ENCODE measurements at places on chromosomes 6 and 20. TPM values are rescaled to one million over a fixed set of nuclear protein-coding genes. Genes with fewer than 3 reads are reported as not detected.

DNA sequence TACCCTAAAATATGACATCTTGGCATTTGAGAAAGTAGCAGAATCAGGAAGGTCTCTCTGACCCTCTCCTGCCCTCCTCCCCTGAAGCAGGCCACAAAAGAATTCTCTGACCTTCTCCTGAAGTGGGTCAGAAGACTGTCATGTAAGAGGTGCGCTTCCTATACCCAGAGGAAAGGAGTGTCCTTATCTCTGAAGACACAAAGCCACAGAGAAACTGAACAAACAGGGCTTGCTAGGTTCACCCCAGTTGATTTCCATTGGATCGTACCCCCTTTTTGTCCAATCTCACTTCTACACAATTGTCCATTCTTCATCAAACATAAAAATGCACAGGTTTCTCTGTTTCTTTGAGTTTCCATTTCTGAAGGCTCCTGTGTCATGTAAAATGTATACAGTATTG, 272.0 kb upstream of the SOX4 start:
- H3K36me3 ChIP-seq, result no peaks in the 10 kb centered on the region
- no peak overlapping the region for H3K4me3 ChIP-seq
- no peak for DNase-seq
- no peak overlapping the region for H3K27ac ChIP-seq
- no peaks in the 10 kb centered on the region for H3K4me1 ChIP-seq

DNA sequence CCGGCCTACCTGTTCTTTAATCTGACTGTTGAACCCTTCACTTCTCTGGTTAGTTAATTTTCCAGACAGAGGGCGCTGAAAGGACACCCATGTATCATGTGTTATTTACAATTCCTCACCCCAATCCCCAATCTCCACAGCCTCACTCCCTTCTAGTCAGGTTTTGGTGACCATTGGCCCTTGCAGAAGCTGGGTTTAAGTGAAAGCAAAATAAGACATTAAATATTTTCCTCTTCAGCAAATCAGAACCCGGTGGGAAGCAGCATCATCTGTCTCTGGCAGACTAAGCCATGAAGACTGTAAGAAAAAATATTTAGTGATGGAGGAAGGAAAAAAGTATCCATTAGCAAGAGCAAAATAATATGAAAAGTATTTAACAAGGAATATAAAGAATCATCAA, 9.4 kb upstream of the HLA-DQA1 start:
- no peaks in the 10 kb centered on the region for H3K27me3 ChIP-seq
- no peaks in the 10 kb centered on the region for H3K36me3 ChIP-seq
- no peak for DNase-seq
- no peak overlapping the region for H3K4me3 ChIP-seq
- no peak overlapping the region for H3K27ac ChIP-seq
- peaks cover 2% of the 10 kb centered on the region for H3K4me1 ChIP-seq

DNA sequence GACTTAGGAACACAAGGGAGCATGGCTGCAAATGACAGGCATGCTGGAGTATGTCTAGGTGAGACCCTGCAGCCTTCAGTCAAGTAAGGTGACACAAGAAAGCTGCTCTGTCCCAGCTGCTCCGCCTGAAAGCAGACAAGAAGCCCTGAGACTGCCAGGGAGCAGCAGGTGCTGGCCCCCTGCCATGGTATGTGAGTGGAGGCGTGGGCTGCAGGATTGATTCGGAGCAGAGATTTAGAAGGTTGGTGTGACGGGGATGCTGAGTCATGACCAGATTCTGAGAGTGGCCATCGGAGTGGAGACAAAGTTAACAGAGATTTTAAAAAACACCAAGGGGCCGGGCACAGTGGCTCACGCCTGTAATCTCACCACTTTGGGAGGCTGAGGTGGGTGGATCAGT, 17.8 kb downstream of the LRP11 start:
- no peak for DNase-seq
- H3K36me3 ChIP-seq, result peaks cover 3% of the 10 kb centered on the region
- H3K4me3 ChIP-seq, result no peak overlapping the region
- H3K4me1 ChIP-seq, result peaks cover 32% of the 10 kb centered on the region
- no peaks in the 10 kb centered on the region for H3K27me3 ChIP-seq

GRCh38 chr20:4592316-4593148, 129.2 kb upstream of the PRND start:
- H3K27me3 ChIP-seq, result peaks cover 13% of the 10 kb centered on the region
- no peaks in the 10 kb centered on the region for H3K36me3 ChIP-seq
- no peak overlapping the region for H3K4me3 ChIP-seq
- no peak overlapping the region for H3K27ac ChIP-seq
- no peaks in the 10 kb centered on the region for H3K4me1 ChIP-seq

The GJA1 gene
- 114 TPM for polyA plus RNA-seq

DNA sequence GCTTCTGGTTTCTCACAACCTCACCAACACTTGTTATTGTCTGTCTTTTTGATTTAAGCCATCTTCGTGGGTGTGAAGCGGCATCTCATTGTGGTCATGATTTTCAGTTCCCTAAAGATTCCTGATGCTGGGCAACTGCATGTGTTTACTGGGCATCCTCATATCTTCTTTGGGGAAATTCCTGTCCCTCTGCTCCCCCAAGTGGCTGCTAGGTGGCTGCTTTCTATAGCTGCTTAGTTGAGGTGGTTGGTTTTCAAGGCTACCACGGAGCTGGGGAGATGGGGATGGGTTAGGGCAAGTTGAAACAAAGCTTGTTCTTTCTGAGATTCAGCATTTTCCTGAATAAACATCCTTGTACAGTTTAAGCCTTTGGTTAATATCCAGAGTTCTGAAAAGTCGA, 403.9 kb upstream of the SULF2 start:
- H3K4me1 ChIP-seq, result peaks cover 19% of the 10 kb centered on the region
- no peak overlapping the region for H3K4me3 ChIP-seq
- DNase-seq, result no peak
- no peaks in the 10 kb centered on the region for H3K27me3 ChIP-seq
- no peak overlapping the region for H3K27ac ChIP-seq

GRCh38 chr20:58094698-58095097, 133.8 kb downstream of the ANKRD60 start:
- H3K27ac ChIP-seq, result no peak overlapping the region
- H3K4me1 ChIP-seq, result no peaks in the 10 kb centered on the region
- no peaks in the 10 kb centered on the region for H3K36me3 ChIP-seq
- H3K27me3 ChIP-seq, result peaks cover 54% of the 10 kb centered on the region

GRCh38 chr6:28974505-28974904, 30.6 kb downstream of the ZNF311 start:
- no peaks in the 10 kb centered on the region for H3K36me3 ChIP-seq
- DNase-seq, result no peak
- H3K4me3 ChIP-seq, result no peak overlapping the region
- H3K27me3 ChIP-seq, result no peaks in the 10 kb centered on the region

GRCh38 chr6:37580176-37580955, 80.7 kb upstream of the CCDC167 start:
- no peaks in the 10 kb centered on the region for H3K27me3 ChIP-seq
- no peak overlapping the region for H3K4me3 ChIP-seq
- H3K4me1 ChIP-seq, result peaks cover 20% of the 10 kb centered on the region
- DNase-seq, result no peak
- no peaks in the 10 kb centered on the region for H3K36me3 ChIP-seq
- no peak overlapping the region for H3K27ac ChIP-seq

DNA sequence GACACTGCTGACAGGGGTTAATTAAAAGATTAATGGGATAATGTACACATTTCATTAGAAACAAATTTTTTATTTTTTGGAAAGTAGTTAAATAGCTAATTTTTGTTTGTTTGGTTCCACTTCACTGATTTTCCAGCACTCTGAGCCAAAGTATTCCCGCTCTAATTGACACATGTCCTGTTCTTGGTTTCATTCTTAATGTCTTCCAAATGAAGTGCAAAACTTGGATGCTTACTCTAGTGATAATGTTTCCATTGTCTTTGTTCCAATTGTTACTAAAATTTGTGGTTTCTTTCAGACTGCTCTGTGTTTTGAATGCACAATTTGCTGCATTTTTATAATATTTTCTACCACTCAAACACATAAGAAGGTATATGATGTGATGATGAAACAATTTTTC, 794.3 kb downstream of the PHF3 start:
- H3K4me1 ChIP-seq, result no peaks in the 10 kb centered on the region
- no peak for DNase-seq
- H3K4me3 ChIP-seq, result no peak overlapping the region
- no peak overlapping the region for H3K27ac ChIP-seq
- no peaks in the 10 kb centered on the region for H3K36me3 ChIP-seq
- H3K27me3 ChIP-seq, result no peaks in the 10 kb centered on the region

The FAM217A gene
- polyA plus RNA-seq, result not detected

The SLC17A1 gene
- not detected for polyA plus RNA-seq

GRCh38 chr6:144500892-144501291, 215.8 kb downstream of the UTRN start:
- H3K27me3 ChIP-seq, result no peaks in the 10 kb centered on the region
- H3K4me1 ChIP-seq, result no peaks in the 10 kb centered on the region
- no peak for DNase-seq
- no peaks in the 10 kb centered on the region for H3K36me3 ChIP-seq

The LY6G6C gene
- polyA plus RNA-seq, result 2.4 TPM

The GCNT2 gene
- 5.6 TPM for polyA plus RNA-seq

- no peak overlapping the region for H3K27ac ChIP-seq
- no peak overlapping the region for H3K4me3 ChIP-seq
- DNase-seq, result no peak
- peaks cover 11% of the 10 kb centered on the region for H3K36me3 ChIP-seq
These were observed 1.0 kb upstream of the CDSN start for GRCh38 chr6:31121131-31121790.

DNA sequence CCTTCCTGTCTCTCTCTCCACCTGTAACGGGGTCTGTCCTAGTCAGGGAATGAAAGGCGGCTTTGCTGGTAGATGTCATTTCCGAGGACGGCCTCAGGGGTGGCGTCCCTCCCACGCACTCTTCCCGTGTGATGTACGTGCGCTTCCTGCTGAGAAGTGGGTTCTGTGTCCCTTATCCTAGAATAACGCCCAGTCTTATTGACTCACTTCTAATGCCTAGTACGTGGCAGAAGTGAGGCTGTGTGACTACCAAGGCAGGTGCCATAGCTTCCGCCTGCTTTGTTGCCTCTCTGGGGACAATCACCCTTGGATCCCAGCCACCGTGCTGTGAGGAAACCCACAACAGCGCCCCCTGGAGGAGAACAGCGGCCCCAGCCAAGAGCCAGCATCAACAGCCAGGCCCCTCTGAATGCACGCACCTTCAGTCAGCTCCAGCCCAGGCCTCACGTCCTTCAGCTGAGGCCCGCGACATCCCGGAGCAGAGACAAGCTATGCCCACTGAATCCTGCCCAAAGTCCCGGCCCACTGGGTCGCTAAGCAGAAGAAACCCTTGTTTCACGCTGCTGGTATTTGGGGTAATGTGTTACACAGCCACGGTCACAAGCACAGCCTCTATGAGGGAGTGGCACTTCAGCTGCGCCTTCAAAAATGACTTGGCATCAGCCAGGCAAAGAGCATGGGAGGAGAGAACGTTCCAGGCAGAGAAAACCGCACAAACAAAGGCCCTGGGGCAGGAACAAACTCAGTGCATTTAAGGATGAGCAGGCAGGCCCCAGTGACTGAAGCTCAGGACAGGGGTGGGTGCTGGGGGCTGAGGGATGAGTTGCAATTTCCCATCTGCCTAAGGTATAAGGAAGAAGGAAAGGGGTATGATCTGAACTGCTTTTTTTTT, 224.2 kb downstream of the NFATC2 start:
- DNase-seq, result no peak
- no peaks in the 10 kb centered on the region for H3K36me3 ChIP-seq
- H3K4me1 ChIP-seq, result no peaks in the 10 kb centered on the region
- H3K27ac ChIP-seq, result no peak overlapping the region
- H3K27me3 ChIP-seq, result no peaks in the 10 kb centered on the region
- H3K4me3 ChIP-seq, result no peak overlapping the region

DNA sequence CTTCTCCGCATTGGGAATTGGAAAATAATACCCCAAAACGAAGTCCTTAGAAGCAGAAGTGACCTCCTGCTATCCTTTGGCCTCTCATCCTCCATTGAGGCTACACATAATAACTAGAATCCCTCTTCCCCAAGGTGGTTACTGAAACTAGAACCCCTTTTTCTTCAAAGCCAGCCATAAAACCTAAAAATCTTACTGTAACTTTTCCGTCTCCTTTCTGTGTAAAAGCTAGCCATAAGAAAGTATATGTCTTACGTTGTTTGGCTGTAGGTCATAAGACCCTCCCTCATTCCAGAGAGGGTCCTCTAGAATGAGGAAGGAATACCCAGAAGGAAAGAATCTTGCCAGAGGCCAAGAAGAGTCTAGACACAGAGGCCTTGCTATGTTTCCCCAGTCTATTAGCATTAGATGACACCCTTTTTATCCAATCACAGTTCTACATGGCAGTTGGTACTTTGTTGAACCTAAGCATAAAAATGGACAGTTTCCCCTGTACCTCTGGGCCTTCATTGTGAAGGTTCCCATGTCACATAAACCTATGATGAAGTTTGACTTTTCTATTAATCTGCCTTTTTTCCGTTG, 133.9 kb upstream of the BTN3A2 start:
- H3K4me3 ChIP-seq, result no peak overlapping the region
- no peaks in the 10 kb centered on the region for H3K36me3 ChIP-seq
- no peak overlapping the region for H3K27ac ChIP-seq
- H3K4me1 ChIP-seq, result peaks cover 24% of the 10 kb centered on the region
- no peaks in the 10 kb centered on the region for H3K27me3 ChIP-seq

GRCh38 chr6:146358431-146359046, 185.1 kb upstream of the RAB32 start:
- H3K4me3 ChIP-seq, result no peak overlapping the region
- peak; percentile 21 for DNase-seq
- H3K27ac ChIP-seq, result peak overlapping the region; percentile 68
- no peaks in the 10 kb centered on the region for H3K27me3 ChIP-seq

- DNase-seq, result no peak
- H3K4me1 ChIP-seq, result peaks cover 14% of the 10 kb centered on the region
- no peak overlapping the region for H3K4me3 ChIP-seq
- H3K36me3 ChIP-seq, result peaks cover 4% of the 10 kb centered on the region
These were observed 27.9 kb downstream of the KAT14 start for GRCh38 chr20:18165553-18165952.

DNA sequence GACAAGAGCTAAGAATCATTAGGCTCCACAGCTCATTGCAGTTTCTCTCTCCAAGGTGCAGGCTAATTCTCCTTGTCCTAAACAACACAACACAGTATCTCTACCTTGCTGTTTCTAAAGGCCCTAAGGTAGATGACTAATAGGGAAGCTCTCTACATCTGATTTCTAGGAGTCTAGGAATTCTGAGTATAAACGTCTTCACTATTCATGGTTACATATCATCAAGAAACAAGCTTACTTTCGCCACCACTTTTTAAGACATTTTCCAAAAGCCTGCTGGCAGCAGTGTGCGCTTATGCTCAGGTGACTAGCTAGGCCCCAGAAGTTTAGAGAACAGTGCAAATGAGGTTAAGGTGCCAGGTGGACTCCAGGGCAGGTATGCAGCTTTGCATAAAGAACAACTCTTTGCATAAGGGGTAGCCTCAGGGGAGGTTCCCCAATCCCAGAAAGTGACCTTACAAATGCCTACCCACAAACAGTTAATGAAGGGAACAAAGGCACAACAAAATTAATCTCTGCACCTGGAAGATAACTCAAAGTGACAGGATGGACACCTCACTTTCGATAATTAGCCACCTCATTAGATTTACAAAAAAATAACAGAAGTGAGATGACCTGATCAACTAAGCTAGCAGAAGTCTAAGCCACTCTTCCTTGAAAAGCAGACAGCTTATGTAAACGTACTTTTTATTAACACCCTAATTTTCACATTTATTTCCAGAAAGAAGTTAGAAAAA, 20.1 kb downstream of the B4GALT5 start:
- H3K4me3 ChIP-seq, result no peak overlapping the region
- DNase-seq, result no peak
- H3K4me1 ChIP-seq, result peaks cover 52% of the 10 kb centered on the region
- no peaks in the 10 kb centered on the region for H3K36me3 ChIP-seq
- H3K27ac ChIP-seq, result peak overlapping the region; percentile 23

The SPDEF gene
- not detected for polyA plus RNA-seq

- H3K4me1 ChIP-seq, result peaks cover 13% of the 10 kb centered on the region
- no peak for DNase-seq
- no peak overlapping the region for H3K27ac ChIP-seq
- H3K36me3 ChIP-seq, result no peaks in the 10 kb centered on the region
These were observed 93.3 kb downstream of the PERP start for GRCh38 chr6:138013959-138014358.

The CEP162 gene
- 1.6 TPM for polyA plus RNA-seq
